ENCODE measurements at places on chromosomes 11 and 22. TPM values are rescaled to one million over a fixed set of nuclear protein-coding genes. Genes with fewer than 3 reads are reported as not detected.

GRCh38 chr11:113651023-113651422 is 55.1 kb downstream of the TMPRSS5 start:
- no peak overlapping the region for H3K27ac ChIP-seq
- no peak for DNase-seq
- peaks cover 88% of the 10 kb centered on the region for H3K27me3 ChIP-seq
- no peak overlapping the region for H3K4me3 ChIP-seq
- no peaks in the 10 kb centered on the region for H3K36me3 ChIP-seq

Gene PDE2A
- total RNA-seq: 12.0 TPM

- peak overlapping the region; percentile 96 for H3K27ac ChIP-seq
- peaks cover 100% of the 10 kb centered on the region for H3K4me1 ChIP-seq
- H3K27me3 ChIP-seq: no peaks in the 10 kb centered on the region
- H3K4me3 ChIP-seq: peak overlapping the region; percentile 40
Measured at GRCh38 chr11:96313163-96313562, 29.8 kb downstream of the MAML2 start.

Gene TTC28
- 6.7 TPM for total RNA-seq

- H3K4me1 ChIP-seq: no peaks in the 10 kb centered on the region
- no peaks in the 10 kb centered on the region for H3K36me3 ChIP-seq
- no peak overlapping the region for H3K27ac ChIP-seq
- H3K27me3 ChIP-seq: 0 out of 2 replicates have a peak, but pooled peaks cover 3% of the 10 kb centered on the region
- no peak overlapping the region for H3K4me3 ChIP-seq
Measured at GRCh38 chr11:40030867-40031266, 1428.6 kb downstream of the LRRC4C start.

DNA sequence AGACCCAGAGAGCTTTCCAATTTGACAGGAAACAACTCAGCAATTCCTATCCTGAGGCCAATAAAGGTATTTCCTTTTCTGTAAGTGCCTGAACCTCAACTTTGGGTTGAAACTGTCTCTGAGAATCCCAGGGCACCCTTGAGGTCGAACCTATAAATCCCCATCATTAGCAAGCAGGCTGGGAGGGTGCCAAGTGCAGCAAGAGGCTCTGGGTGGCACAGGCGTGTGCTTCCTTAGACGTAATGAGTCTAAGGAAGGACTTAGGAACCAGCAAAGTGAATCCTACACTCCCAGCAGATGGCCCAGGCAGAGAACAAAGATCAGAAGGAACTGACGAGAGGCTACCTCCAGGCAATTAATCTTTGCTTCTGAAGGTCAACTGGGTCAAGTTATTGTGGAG is 234.3 kb upstream of the NARS2 start:
- no peak overlapping the region for H3K4me3 ChIP-seq
- no peaks in the 10 kb centered on the region for H3K36me3 ChIP-seq
- no peaks in the 10 kb centered on the region for H3K4me1 ChIP-seq
- peaks cover 41% of the 10 kb centered on the region for H3K27me3 ChIP-seq

Gene DCHS1
- 0.20 TPM for total RNA-seq

Gene OR2AG1
- total RNA-seq: not detected

- H3K4me3 ChIP-seq: no peak overlapping the region
- DNase-seq: no peak
- H3K27ac ChIP-seq: no peak overlapping the region
Measured at GRCh38 chr11:11505692-11506091, 116.1 kb downstream of the GALNT18 start.

DNA sequence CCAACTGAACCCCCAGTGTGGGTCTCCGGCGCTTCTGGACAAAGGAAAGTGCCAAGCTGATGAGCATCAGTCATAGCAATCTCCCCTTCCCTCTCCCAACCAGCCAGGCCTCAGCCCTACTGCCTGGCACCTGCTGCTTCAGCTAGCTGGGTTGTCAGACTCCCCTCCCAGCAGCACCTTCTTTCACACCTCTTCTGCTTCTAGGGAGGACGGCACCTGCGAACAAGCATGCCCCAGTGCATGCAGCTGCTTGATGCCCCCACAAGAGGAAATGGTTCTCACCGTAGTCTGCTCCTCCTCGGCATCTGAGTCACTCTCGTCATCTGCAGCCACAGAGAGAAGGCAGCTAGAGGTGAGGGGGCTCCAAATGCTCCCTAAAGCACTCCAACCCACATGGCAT is 25.4 kb downstream of the THOC5 start:
- no peaks in the 10 kb centered on the region for H3K27me3 ChIP-seq
- peaks cover 22% of the 10 kb centered on the region for H3K36me3 ChIP-seq
- H3K4me3 ChIP-seq: no peak overlapping the region
- DNase-seq: no peak
- no peak overlapping the region for H3K27ac ChIP-seq

Gene PGA5
- not detected for total RNA-seq

DNA sequence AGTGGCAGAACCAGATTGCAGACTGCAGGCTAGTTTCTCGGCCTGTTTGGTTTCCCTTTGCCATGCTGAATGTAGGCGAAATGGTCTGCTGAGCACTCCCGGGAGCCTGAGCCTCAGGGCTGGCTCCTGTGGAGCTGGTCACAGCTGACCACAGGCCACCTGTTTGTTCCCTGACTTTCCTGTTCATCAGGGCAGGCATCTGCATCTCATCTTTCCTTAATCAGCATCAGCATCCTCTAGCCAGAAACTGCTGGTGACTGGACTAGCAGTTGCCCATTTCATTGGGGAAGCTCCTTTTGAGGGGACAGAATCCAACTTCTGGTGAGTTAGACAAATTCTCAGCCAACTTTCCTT is 20.2 kb upstream of the C11orf96 start:
- no peaks in the 10 kb centered on the region for H3K27me3 ChIP-seq
- DNase-seq: no peak
- H3K4me1 ChIP-seq: peaks cover 22% of the 10 kb centered on the region
- H3K36me3 ChIP-seq: no peaks in the 10 kb centered on the region

- H3K27ac ChIP-seq: no peak overlapping the region
- 0 out of 2 replicates have a peak, but pooled peaks cover 6% of the 10 kb centered on the region for H3K4me1 ChIP-seq
- H3K27me3 ChIP-seq: no peaks in the 10 kb centered on the region
- H3K36me3 ChIP-seq: no peaks in the 10 kb centered on the region
- peak; percentile 65 for DNase-seq
Measured at GRCh38 chr11:10139656-10140055, 154.4 kb downstream of the SBF2 start.

Gene PNPLA2
- 137 TPM for total RNA-seq

DNA sequence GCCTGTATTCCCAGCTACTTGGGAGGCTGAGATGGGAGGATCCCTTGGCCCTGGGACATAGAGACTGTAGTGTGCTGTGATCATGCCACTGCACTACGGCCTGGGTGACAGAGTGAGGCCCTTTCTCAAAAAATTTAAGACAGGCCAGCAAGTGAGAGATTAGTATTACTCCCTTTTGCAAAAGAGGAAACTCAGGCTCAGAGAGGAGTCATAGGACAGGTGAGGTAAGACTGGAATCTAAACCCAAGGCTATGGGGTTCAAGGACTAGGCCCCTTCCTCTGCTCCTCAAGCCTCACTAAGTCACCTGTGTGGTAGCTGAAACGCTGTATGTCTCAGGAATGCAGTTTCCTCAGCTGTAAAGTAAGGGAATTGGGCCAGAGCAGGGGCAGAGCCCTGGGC is 1.6 kb upstream of the P2RY2 start:
- DNase-seq: no peak
- no peaks in the 10 kb centered on the region for H3K36me3 ChIP-seq
- H3K27me3 ChIP-seq: no peaks in the 10 kb centered on the region
- H3K27ac ChIP-seq: no peak overlapping the region

DNA sequence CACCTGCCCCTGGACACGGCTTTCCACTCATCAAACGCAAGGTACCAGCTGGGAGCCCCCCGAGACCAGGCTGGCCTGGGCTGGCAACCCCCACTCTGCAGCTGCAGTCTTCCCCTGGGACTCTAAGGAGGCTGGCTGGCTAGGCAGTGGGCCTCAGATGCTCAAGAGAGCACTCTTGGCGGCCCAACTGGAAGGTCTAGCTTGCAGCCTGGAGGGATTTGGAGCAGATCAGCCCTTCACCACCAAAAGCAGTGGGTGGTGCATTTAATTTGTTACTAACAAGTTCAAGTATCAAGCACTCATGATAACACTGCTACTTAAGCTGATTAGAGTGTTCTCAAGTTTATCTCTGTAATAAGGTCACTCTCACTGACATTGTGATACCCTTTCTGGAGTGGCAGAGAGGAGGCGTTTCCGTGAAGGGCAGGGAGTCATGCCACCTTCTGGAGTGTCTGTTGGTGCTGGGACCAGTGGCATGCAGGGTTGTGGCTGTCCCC is 21.5 kb downstream of the C22orf23 start:
- DNase-seq: no peak
- peaks cover 19% of the 10 kb centered on the region for H3K36me3 ChIP-seq
- no peaks in the 10 kb centered on the region for H3K27me3 ChIP-seq
- H3K27ac ChIP-seq: no peak overlapping the region
- H3K4me3 ChIP-seq: no peak overlapping the region
- peaks cover 17% of the 10 kb centered on the region for H3K4me1 ChIP-seq
